Cardiac muscle cell (in vitro differentiated cells and primary cell): ENCODE measurements at places on chromosomes 13 and 19. TPM values are rescaled to one million over a fixed set of nuclear protein-coding genes. Genes with fewer than 3 reads are reported as not detected.

Gene HS6ST3
- 0.39 and 0.81 TPM in 2 replicates for total RNA-seq

Gene LMTK3
- total RNA-seq: 3.0 and 7.4 TPM in 2 replicates

Gene MEDAG
- 0.06 and 0.35 TPM in 2 replicates for total RNA-seq

Gene PCSK4
- 11.2 and 28.6 TPM in 2 replicates for total RNA-seq

Gene ZNF418
- 14.6 and 19.7 TPM in 2 replicates for total RNA-seq

Gene CYP2F1
- total RNA-seq: not detected in 2 replicates

Gene SHISA7
- total RNA-seq: not detected in 2 replicates

Gene PPP1R37
- total RNA-seq: 51.8 and 64.9 TPM in 2 replicates

Gene JAK3
- total RNA-seq: 3.2 and 14.5 TPM in 2 replicates

Gene WDR88
- total RNA-seq: not detected in 2 replicates

Gene KLK10
- total RNA-seq: 0.07 and 0.66 TPM in 2 replicates

Gene IL17D
- total RNA-seq: 28.5 and 30.4 TPM in 2 replicates

Gene XPO4
- 133 and 177 TPM in 2 replicates for total RNA-seq

Gene TNFSF11
- total RNA-seq: 0.07 TPM in 1 of 2 replicates, not detected in the other

Gene CD22
- 0.28 and 0.51 TPM in 2 replicates for total RNA-seq

Gene DDX49
- 57.6 and 65.4 TPM in 2 replicates for total RNA-seq

Gene IGSF23
- not detected in 2 replicates for total RNA-seq

Gene SMIM44
- not detected in 2 replicates for total RNA-seq

Gene MARCHF2
- 118 and 139 TPM in 2 replicates for total RNA-seq
